ENCODE measurements at places on chromosomes 2 and 18.

GRCh38 chr2:18966131-18966530, 376.8 kb upstream of the NT5C1B start:
- DNase-seq = no peak

DNA sequence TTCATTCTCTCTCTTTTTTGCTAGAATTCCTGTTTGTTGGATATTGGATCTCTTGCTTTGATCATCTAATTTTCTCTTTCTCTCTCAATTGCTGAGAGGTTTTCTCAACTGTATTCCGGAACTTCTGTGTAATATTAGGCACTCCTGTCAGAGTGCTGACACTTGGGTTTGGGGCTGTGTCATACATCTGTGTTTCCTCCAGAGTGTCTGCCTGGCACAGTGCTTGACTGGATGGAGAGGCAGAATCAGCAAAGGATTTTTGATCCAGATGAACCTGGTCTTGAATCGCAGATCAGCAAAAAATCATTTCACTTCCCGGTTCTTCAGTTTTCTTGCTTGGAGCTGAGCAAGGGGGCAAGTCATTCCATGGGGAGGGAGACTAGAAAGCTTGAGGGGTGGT, 87.7 kb upstream of the CXCR4 start:
- DNase-seq = no peak

DNA sequence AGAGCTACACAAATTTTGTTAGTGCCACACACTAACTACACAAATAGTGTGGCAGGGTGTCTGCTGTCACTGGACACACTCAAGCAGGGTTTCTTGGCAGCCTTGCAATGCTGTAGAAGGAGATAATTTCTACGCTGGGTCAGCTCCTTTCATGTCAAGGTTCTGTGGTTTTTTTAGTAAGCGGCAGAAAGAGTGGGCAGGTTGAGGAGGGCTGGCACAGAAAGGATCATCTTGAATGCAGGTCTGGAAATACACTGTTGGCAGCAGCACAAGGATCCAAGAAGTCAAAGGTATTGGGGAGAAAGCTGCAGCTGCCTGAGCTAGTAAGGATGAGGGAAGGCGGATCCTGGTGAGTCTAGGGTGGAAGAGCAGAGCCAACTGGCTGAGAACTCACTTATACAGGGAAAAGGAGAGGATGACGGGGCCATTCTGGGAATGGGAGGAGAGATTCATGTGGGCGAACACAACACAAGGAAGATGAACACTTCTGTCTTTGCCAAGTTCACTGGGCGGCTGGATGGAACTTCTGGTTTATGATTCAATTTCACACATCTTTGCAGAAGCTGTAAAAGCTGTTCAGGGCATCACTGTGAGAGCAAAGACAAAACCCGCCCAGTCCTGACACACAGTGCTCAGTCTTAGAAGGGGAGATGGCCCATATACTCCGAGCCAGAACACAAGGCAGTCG, 16.9 kb upstream of the CYRIA start:
- no peak for DNase-seq

GRCh38 chr2:168851674-168852320, 38.4 kb downstream of the SPC25 start:
- no peak for DNase-seq

DNA sequence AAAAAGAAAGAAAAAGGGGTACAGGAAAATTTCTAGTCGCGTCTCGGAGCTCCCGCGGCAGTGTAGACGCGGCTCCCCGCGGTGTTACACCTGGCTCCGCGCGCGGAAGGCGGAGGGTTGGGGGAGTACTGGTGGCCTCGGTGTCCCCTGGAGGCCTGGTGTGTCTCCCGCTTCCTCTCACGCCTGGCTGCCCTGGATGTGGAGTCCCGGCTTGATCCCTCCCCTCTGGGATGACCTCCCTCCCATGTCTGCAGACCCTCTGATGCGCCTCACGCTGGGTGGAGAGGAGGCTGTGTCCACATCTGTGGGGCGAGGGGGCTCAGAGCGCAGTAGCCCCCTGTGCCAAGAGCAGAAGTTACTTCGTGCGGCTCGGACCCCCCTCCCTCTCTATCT, 1.2 kb downstream of the KIF5C start:
- DNase-seq = no peak

DNA sequence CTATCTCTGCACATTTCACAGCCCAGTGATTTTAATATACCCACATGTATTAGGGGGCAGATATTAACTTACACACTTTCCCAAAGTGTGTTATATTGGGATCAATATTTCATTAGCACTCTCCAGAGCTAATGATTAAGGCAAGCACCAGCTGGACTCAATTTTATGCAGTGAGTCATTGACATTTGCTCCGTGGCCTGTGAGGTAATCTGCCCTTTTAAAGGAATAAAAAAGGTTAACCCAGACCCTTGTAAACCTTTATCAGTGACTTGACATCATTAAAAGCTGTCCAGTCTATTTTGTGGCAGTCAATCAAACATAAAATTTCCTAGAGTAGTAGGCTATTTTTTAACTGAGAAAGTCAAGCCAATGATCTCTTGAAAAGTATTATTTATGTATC, 1870.4 kb upstream of the CELF4 start:
- DNase-seq = no peak

- DNase-seq = no peak
Measured at GRCh38 chr2:26816893-26817292, 31.0 kb downstream of the CENPA start.

- no peak for DNase-seq
Measured at GRCh38 chr2:238868616-238869292, 20.9 kb downstream of the TWIST2 start.

- no peak for DNase-seq
Measured at GRCh38 chr18:41128126-41128525, 826.9 kb upstream of the PIK3C3 start.

DNA sequence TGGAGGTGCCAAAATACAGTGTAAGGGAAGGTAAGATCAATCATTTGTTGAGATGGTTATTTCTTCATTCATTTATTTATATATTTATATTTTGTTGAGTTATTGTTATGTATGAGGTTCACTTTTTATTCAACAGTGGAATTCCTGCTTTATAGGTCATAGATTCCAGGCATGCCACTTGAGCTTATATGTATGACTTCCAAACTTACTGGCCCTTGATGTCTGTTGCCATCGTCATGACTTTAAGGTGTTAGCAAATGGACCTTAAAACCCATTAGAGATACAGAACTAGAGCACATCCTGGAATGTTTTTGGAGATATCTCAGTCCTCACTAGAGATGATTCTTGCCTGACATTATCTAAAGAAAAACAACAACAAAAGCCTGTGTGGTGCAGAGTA, 25.9 kb downstream of the CCDC85A start:
- DNase-seq = no peak

DNA sequence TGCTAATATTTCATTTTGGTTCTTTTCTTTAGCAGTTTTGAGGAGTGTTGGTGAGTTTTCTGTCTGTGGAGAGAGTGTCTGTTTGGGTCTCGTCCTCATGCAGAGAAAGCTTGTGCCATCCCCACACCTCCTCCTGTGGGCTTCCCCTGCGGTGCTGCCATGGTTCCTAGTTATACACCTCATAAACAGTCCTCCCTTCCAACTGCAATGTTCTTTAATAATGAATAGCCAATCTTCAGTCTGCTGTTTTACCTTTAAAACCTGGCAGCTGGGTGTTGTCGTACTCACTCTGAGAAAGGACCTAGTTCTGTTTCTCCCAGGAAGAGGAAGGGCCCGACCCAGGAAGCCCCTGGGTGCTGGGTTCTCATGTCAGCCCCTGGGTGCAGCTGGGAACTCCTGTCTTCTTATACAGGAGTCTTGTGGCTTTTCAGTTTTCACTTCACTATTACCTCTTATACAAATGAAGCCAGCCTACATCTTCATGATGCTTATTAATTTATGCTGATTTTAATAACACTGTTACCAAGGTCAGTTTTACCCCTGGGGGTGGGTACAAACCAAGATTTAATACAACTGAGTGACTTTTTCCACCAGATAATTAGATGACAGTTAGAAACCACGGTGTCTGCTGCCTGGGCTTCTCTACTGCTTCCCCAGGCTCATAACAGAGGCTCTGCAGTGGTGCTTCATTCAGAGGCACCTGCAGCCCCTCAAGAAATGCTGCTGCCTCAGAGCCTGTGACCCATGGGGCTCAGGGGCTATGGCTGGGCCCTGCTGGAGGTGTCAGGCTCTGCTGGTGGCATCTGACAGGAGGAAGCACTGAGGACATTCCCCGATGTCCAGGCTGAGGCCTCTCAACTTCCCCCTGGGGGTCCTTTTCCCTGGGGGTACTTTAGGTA, 59.1 kb downstream of the COA5 start:
- no peak for DNase-seq

DNA sequence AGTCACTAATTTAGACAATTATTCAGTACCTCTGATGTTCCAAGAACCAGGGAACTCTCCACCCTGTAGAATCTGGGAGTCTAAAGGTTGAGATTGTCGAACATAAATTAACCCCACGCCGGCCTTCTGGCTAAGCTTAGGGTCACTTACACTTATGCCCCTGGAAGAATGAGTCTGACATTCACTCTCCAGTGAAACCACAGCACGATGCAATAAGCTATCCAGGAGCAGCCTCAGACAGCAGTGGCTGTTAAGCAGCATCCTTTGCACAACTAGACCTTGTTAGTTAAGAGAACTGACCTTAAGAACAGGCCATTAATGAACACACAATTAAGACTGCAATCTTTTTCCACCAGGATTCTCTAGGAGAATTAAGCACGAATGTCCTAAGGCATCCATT, 25.0 kb downstream of the SH3YL1 start:
- no peak for DNase-seq

GRCh38 chr2:97688062-97688827, 18.7 kb downstream of the C2orf92 start:
- DNase-seq = no peak

- no peak for DNase-seq
Measured at GRCh38 chr18:2636126-2636631, 19.3 kb upstream of the SMCHD1 start.

GRCh38 chr18:37403100-37403781, 162.4 kb downstream of the CELF4 start:
- DNase-seq = peak; percentile 60

- no peak for DNase-seq
Measured at GRCh38 chr2:216491793-216492596, 6.6 kb upstream of the RPL37A start.

DNA sequence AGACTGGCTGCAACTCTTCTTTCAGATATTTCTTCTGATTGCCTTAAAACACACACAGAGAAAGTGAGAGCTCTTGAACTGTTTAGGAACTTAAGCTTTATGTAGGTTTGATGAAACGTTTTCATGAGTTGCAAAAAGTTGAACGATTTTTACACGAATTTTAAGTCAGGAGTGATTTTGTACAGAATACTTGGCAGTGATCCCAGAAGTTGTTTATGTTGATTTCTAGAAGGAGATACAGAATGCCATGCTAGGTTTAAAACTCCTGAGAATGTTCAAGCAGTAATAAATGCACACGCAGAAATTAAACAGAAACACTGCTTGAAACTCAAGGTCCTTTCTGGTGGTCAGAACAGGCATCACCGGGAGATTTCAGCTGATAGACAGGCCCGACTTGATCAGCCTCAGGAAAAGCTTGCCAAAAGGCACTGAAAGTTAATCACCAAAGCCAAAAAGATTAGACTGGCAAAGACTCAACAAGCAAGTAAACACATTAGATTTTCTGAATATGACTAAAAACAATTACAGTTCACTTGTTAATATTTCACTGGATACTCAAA, 123.1 kb downstream of the SOCS6 start:
- DNase-seq = no peak

DNA sequence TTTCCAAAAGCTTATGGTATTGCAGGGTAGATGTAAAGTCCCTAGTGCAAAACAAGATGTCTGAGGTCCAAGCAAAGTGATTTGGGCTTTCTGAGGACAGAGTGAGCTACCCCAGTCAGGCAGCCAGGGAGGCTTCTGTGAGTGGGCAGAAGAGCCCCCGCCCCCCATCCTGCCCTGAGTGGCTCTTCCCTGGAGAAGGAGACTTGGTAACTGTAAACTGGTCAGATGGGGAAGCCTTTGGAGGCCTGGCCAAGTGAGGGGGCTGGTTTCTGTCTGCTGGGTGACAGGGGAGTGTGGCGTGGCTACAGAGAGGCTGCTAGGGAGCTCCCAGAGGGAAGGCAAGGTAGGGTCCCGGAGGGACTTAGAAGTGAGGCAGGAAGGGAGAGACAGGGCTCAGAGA, 181.3 kb upstream of the HAAO start:
- DNase-seq = no peak

DNA sequence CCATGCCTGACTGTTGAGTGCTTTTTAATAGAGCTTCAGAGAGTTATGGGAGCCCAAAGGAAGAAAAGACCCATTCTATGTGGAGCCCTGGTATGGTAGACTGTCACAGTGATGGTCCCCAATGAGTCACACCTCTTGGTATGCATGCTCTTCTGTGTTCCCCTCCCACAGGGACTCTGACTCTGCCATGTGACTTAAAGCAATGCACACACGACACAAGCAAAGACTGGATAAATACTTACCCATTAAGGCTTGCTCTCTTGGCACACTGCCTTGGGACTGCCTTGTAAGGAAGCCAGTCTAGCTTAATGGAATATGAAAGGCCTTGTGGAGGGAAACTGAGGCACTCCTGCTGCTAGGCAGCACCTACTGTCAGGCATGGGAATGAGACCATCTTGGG, 16.7 kb upstream of the DTNB start:
- no peak for DNase-seq

DNA sequence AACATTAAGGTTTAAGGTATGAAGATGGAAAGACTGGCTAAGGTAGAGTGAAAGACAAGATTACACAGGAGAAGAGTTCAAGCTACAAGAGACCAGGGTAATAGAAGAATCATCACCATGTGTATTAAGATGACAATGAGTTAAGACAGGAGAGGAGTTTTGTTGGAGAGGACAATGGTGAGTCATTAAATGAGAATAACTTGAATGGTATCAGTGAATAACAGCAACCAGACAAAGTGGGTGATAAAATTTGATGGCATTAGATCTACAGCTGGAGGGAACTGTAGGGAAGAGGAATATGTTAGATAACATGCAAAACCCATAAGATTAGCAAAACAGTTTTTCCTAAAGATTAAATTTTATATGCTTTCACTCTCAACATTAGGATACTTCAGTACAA, 18.8 kb upstream of the ENOSF1 start:
- DNase-seq = no peak

DNA sequence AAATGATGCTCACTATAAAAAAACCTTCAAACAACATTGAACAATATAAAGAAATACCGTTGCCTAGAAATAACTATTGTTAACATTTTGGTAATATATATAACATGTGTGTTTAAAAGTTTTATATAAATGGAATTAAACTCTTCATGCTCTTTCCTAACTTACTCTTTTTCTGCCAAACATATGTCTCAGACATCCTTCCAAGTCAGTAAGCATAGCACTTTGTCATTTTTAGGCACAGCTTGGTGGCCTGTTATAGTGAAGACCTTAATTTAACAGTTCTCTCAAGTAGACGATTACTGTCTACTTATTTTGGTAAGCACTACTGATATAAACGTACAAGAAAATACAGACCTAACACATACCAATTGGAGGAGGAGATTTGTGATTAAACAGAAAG, 23.9 kb downstream of the ABCG5 start:
- DNase-seq = no peak

All from amniotic stem cell (primary cell).